ENCODE measurements at places on chromosomes 5 and 9.
A peak's percentile ranks its signal among the peaks of the same experiment; 100 is the strongest.

- DNase-seq: peak; percentile 25
Measured at GRCh38 chr5:170070556-170071412, 34.9 kb upstream of the FOXI1 start.

GRCh38 chr9:12814877-12815237 is 40.0 kb downstream of the LURAP1L start:
- no peak for DNase-seq

DNA sequence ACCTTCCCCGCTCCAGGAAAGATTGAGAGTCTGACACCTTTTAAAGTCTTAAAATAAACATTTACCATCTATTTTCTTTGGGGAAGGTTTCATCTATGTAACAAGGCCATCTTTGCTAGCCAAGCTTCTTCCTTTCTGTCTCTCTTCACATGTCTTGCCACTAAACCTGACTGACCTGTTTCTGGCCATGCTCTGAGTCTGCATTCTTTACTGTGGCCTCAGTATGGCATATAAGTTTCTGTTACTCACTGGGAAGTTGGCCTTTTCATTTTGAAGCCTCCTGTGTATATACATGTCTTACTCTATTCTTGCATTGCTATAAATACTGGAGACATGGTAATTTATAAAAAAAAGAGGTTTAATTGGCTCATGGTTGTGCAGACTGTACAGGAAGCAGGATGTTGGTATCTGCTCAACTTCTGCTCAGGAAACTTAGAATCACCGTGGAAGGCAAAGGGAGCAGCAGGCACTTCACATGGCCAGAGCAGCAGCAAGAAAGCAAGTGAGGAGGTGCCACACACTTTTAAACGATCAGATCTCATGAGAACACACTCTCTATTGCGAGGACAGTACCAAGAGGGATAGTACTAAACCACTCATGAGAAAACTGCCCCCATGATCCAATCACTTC is 48.1 kb downstream of the KCNV2 start:
- no peak for DNase-seq

DNA sequence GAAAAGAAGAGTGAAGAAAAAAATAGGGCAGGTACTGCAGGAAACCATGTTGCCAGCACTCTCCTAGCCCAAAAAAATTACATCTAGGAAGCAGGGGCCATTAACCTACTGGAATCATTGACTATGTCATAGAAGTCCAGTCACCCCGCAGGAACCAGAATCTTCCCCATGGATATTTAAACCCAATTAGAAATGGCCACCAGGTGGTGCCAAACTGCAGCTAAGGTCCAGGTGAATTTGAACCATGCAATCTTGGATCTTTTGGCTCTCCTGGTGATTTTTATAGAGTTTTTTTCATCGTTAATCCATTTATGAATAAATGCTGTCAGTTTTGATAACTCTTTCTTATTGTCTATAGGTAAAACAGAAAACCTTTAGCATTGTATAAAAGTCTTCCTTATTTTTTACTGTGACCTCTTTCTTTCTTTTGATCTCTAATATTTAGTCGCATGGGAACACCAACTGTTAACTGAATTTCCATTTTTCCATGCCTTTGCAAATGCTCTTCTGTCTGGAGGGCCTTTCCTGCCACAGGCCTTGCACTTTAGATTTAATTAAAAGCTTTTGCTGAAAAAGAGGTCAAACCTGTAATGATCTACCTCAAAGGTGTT is 147.5 kb upstream of the FGF10 start:
- peak; percentile 38 for DNase-seq

Data from D341Med (cell line).